ENCODE measurements at places on chromosomes 5 and 9.

GRCh38 chr9:77488439-77489126 lies 159.5 kb downstream of the GNA14 start:
- no peak for DNase-seq

GRCh38 chr9:10144355-10144754 lies 468.4 kb downstream of the PTPRD start:
- DNase-seq: no peak

DNA sequence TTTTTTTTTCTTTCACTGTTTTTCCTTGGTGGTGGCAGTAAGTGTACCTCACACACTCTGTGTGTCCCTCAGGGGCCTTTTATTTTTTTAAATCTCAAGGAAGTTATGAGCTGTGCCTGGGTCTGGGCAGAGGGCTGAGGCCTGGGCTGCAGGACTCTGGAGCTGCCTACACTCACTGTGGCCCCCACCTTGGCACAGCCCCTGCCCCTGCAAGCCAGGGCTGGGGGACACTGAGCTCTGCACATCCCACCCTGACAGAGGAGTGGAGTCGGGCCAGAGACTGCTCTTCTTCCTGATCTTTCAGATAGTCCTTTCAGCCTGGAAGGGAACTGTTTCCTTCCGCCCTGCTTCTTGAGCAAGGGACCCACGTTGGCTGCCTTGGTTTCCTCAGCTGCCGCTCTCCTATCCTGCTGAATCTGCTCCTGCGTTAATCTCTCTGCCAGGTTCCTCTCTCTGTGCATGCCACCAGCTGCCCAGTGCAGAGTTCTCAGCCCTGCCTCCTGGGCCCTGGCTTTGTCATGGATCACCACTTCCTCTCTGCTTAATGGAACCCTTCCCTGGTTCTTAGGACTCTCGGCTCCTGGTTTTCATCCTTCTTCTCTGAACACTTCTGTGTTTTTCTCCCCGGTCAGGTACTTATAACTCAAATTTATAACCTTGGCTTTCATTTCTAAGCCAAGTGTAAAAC lies 502.3 kb downstream of the DIRAS2 start:
- DNase-seq: no peak

- no peak for DNase-seq
Measured at GRCh38 chr9:108549184-108549583, 306.6 kb downstream of the ACTL7B start.

GRCh38 chr9:131012396-131012917 lies 3.5 kb downstream of the LAMC3 start:
- no peak for DNase-seq

GRCh38 chr5:122478741-122479442 lies 166.9 kb downstream of the SNCAIP start:
- DNase-seq: no peak

DNA sequence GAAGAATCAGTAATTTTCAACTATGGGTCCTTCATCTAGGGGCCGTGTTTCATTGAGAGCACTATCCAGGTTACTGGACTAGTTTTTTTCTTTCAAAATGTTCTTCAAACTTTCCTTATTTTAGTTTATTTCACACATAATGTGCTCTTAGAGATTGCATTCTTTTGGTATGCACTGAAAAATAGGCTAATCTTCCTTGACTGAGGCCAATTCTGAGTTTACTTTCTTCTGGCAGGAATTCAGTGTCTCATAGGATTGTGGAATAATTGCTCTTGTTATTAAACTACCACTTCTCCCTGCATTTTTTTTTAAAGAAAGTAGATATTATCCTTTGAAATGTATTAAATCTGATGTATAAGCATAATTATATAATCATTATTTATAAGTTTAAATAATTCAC lies 624.5 kb downstream of the RAB3C start:
- DNase-seq: no peak

DNA sequence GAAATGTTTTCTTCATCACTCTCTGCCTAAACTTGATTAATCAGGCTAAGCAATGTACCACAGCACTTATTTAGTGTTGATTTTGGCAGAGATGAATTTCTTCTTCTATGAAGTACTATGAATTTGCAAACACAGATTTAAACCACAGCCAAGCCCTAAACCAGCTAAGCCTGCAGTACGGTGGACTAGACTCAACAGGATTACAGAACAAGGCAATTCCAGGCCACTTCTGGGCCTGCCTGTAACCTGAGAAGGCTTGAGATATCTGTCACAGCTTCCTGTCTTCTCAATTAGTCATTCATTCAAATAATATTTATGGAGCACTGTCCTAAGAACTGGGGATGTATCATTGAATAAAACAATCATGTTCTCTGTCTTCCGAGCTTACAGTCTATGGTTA lies 32.4 kb upstream of the CAST start:
- no peak for DNase-seq

DNA sequence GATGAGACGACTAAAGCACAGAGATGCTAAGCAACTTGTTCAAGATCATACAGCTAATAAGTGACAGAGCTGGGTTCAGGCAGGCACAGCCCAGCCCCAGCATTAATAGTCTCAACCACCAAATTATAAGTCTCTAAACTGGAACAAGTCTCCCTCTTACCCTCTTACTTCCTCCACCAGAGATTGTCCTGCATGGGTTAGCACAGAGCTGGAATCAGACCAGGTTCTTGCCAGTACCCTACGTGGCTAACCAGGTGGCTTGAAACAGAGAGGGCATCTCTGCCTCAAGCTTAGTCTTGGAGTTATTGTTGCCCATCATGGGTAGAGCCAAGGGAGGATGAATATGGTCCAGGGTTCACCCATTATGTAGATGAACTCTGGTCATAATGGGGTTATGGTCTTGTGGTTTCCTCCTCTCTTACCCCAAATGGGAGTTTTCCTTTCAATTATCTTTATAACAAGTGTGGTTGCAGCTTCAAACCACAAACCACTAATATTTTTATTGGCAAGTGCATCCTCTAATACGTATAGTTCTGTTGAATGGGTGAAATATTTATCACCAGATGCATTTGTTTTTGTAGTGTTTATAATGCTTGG lies 8.3 kb upstream of the XPA start:
- DNase-seq: no peak

- DNase-seq: no peak
Measured at GRCh38 chr9:95989297-95989696, 113.8 kb downstream of the ERCC6L2 start.

DNA sequence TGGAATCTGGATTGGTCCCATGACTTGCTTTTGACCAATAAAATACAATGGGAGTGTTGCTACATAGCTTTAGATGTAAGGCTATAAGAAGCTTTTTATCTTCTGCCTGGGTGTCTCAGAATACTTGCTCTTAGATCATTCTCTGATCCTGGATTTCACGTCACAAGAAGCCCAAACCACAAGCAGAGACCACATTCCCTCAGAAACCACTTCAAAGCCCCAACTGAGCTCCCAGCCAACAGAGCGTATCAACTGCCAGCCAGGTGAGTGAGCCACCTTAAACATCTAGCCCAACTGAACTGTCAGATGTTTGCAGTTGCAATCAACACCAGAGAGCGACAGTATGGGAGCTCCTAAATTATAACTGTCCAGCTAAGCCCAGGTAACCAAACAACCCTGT lies 687.1 kb downstream of the TLE1 start:
- DNase-seq: no peak

GRCh38 chr5:31823472-31823871 lies 184.5 kb downstream of the PDZD2 start:
- no peak for DNase-seq

DNA sequence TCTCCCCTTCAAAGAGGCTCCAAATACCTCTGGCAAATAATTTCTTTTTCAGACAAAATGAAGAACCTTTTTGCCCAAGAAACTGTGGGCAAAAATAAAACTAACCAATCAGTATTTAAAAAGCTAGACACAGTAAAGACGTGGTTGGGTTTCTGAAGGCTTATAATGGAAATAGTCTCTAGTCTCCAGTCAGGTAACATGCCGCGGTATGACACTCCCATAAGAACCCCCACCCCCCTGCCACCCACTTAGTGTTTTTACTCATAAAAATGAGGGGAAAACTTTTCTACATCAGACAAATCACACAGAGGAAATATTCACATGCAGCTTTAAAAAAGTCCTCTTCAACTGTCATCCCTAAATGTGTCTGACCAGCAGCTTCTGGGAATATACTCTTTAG lies 105.3 kb downstream of the THBS4 start:
- DNase-seq: no peak

DNA sequence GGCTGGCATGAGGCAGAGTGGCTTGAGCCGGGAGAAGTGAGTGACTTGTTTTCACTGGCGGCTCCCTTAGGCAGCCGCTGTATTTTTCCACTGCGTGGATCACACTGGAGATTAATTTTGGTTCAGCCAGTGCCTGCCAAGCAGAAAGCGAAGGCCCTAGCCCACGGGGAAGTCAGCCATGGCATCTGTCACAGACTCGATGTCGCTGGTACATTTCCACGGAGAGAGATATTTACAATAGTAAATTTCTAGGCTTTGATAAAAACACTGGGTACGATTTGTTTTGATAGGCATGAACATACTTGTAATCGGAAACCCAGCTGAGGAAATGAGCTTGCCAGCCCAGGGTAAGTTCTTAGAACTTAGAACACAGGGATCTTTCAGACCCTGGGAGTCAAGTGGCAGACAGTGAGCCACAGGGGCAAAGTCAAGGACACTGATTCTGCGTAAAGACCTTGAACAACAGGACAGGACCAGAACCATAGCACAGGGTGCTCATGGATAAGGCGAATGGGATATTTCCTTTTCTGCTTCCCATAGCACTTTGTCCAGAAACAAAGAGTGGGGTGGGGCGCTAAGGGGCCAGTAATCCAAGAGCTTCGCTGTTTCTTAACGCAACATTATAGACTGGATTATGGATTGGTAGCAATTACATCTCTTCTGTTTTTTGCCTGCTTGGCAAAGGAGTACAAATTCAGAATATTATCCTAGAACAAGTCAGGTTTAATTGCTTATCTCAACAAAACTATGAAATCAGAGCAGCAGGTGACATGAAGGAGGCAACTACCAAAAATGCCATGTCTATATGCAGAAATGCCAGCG lies 4.5 kb downstream of the DUSP1 start:
- DNase-seq: no peak

DNA sequence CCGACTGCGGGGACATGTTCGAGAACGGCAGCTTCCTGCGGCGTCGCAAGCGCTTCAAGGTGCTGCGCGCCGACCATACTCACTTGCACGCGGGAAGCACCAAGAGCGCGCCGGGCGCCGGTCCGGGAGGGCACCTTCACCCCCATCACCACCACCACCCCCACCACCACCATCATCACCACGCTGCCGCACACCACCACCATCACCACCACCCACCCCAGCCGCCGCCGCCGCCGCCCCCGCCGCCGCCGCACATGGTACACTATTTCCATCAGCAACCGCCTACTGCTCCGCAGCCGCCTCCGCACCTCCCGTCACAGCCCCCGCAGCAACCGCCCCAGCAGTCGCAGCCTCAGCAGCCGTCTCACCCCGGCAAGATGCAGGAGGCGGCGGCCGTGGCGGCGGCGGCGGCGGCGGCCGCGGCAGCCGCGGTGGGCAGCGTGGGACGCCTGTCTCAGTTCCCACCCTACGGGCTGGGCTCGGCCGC lies 514 bp downstream of the FOXB2 start:
- DNase-seq: no peak

- DNase-seq: no peak
Measured at GRCh38 chr5:149352169-149352568, 5.7 kb upstream of the PCYOX1L start.

GRCh38 chr9:33175649-33176325 lies 8.7 kb upstream of the B4GALT1 start:
- no peak for DNase-seq

GRCh38 chr9:98852961-98853360 lies 45.5 kb downstream of the GALNT12 start:
- DNase-seq: no peak

DNA sequence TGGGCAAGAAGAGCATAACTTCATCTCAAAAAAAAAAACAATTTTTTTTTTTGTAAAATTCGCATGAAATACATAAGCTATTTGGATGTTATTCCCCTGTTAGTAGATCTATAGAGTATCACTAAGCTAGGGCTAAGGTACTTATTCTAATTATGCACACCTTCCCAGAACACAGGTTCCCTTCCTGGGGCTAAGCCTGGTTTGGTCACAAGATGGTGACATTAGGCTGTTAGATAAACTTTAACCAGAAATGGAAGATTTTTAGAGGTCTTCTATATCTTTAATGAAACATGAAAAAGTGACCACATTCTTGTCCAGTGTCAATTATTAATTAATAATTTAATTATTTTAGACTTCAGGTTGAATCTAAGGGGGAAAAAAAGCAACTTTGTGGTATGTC lies 433.5 kb downstream of the CDH18 start:
- DNase-seq: no peak

- no peak for DNase-seq
Measured at GRCh38 chr9:101639785-101640665, 45.3 kb upstream of the PPP3R2 start.

- no peak for DNase-seq
Measured at GRCh38 chr5:176171171-176171760, 67.0 kb upstream of the SIMC1 start.

GRCh38 chr9:136117916-136118319 lies 757 bp downstream of the TMEM250 start:
- no peak for DNase-seq

DNA sequence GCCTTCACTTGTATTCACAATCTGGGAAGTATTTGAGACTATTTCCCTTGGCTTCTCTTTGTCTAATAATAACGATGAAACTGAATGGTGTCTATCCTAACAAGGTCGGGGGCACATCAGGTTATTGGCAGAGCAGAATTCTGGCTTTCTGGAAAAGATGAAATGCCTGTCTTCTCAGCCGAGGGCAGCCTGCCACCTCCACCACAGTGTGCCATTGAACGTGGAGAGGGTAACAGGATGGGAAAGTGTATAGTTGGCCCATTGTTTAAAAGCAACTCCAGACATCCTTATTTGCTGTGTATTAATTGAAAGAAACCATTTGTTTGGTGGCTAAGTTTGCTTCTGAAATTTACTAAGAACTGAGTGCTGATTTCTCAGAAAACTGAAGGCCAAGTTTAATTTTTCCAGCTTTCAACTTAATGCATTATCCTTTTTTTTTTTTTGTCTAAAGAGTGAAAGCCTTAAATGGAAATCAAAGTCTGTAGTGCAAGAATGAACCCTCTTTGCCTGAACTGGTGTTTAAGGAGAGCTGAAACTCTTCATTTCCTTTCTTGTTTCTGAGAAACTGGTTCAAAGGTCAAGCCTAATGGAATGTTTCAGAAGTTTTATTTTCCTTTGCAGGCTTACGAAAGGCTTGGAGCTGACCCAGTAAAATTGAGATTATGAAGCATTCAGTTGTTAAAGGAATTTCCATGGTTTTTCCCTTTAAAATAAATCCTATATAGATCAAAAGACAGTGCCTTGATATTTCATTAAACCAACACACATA lies 563.7 kb upstream of the DAP start:
- no peak for DNase-seq

- DNase-seq: no peak
Measured at GRCh38 chr9:122060481-122060880, 32.6 kb downstream of the TTLL11 start.
